ENCODE measurements at places on chromosomes 12 and 14.
A peak's percentile ranks its signal among the peaks of the same experiment; 100 is the strongest.

DNA sequence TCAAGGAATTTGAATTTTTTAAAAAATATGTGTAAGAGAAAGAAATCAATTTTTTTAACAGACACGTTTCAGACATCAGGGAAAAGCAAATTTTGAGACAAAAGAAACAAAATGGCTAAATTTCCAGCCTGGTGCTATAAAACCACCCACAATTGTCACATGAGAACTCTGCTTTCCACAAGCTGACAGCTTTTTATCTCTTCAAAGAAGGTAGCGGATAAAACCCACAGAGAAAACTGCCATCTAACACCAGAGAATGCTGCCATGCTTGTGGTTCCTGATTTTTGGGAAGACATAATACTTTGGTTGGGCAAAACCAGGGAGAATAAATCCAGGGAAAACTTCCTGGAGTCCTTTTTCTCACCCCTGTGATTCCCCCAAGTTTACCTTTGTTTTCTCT, 10.3 kb upstream of the ITPR2 start:
- DNase-seq = no peak

GRCh38 chr12:54654926-54655325, 6.8 kb upstream of the DCD start:
- no peak for DNase-seq

DNA sequence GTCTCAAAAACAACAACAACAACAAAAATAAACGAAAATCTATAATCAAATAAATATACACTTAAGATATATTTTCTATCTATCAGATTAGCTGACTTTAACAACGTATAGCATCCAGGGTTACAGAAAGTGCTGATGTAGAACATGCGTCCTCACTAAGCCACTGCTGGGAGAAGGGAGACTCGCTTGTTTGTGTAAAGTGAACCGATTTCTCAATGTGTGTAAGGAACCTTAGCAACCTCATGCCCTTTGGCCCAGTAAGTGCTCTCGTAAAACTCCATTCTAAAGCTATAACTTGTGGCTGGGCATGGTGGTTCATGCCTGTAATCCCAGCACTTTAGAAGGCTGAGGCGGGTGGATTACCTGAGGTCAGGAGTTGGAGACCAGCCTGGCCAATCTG, 23.8 kb downstream of the NFKBIA start:
- no peak for DNase-seq

DNA sequence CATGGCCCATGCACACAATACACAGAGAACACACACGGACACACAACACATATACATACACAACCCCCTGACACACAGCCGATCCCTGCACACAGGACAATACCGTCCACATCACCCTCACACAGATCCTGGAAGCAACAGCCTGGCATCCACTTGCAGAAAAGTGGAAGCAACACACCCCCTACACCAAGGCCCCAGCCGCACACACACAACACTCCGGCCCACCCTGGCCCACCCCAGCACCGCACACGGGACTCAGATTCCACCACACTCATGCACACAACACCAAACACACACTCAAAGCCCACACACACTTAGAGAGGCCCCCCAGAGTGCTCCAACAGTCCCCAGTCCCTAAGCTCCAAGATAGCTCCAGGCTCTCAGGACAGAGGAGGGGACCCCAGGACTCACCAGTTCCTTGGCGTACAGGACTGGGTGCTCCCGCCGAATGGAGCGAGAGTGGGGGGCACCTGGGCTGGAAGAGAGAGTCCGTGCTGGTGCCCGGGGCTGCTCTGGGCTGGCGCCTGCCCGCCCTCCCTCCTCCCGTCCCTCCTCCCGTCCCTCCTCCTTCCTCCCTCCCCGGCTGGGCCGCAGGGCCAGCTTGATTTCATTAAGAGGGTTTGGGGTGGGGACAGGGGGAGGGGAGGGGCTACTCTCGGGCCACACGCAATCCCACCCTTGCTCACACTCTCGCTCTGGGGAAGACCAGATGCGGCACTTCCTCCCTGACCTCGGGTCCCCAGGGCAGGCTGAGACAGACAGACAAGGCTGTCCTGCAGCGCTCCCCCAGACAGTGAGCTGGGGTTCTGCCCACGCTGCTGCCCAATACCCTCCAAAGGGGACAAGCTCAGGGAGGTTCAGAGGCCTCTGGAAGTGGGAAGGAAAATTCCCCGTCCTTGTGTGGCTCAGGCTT, at the start of gene TMEM119:
TMEM119 (minus strand) TSS at position 526 of the 913 bp plus-strand sequence. CDS start 5,701 bp downstream, outside the sequence.
- no peak for DNase-seq

DNA sequence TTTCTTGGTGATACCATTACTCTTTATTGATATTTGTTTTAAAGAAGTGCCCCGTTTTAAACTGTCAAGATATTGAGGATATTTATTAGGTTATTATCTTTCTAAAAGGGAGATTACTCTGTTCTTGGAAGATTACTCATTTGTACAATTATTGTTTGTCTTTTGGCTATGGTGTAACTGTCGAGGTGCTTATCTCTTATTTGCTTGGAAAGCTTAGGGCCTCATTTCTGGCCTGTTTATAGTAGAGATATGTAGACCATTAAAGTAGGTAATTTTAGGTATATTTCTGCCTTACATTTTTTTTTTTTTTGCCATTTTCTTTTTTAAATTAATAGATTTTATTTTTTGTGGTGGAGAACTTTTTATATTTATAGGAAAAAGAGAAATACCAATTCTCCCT, 74.2 kb downstream of the KTN1 start:
- no peak for DNase-seq

GRCh38 chr14:20044243-20044642, 8.4 kb upstream of the OR4K13 start:
- no peak for DNase-seq

DNA sequence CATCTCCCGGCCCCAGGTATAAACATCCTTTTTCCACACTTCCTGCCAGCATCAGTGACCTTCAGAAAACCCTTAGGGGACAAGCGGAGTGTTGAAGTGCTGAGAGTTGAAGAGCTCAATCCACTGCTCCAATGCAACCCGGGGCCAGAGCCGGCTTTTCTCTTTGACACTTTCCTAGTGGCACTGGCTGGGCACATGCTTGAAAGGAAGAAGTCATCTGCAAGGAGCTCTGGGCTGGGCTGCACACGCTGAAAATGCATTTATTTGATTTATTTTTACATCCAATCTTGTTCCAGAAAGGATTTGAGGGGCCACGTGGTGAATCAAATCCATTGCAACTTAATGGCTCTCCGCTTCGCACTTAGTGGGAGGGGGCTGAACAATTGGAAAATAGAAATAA, 229.0 kb upstream of the DIO3 start:
- no peak for DNase-seq

DNA sequence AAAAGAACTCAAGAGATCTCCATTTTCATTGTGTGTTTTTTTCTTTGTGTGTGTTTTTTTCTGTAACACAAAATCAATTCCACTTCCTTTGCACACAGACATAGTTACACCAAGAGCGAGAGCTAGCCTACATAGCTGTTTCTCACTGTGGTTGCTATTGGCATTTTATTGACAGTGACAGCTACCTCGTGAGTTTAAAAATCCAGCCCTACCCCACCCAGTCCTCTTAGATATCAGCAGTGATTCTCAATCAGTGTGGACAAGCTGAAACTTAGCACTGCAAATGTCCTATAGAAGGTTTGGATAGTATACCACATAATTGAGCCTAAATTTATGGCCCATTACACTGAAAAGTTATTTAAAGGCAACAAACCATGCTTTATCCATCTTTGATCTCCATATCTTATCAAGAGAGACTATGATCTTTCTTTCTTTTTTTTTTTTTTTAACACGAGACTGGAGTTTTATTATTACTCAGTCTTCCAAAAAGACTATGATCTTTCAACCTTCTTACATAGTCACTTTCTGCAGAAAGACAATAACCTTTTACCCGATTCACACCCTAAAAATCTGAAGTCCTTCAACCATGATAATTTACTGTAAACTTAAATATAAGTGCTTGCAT, 46.8 kb downstream of the ATP2B1 start:
- no peak for DNase-seq

GRCh38 chr14:91383439-91383838, 34.2 kb downstream of the CCDC88C start:
- DNase-seq = no peak

GRCh38 chr14:89973234-89973823, 17.6 kb downstream of the TDP1 start:
- peak; percentile 12 for DNase-seq

DNA sequence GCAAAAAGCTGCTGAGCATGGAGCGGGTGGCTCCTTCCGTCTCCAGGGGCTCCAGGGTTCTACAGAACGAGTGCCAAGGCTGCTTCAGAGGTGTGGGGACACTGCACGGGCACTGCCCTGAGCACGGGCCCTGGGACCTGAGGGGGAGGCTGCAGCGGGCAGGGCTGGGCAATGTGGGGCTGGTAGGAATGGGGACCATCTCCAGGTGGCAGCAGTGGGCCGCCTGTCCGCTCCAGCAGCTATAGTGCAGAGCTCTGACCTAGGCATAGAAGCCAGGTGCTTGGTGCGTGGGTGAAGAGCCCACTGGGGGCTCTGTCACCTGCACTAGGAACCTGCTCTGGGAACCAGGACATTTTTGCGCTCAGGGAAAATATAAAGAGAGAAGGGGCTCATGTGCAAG, 22.3 kb downstream of the HDAC7 start:
- DNase-seq = no peak

DNA sequence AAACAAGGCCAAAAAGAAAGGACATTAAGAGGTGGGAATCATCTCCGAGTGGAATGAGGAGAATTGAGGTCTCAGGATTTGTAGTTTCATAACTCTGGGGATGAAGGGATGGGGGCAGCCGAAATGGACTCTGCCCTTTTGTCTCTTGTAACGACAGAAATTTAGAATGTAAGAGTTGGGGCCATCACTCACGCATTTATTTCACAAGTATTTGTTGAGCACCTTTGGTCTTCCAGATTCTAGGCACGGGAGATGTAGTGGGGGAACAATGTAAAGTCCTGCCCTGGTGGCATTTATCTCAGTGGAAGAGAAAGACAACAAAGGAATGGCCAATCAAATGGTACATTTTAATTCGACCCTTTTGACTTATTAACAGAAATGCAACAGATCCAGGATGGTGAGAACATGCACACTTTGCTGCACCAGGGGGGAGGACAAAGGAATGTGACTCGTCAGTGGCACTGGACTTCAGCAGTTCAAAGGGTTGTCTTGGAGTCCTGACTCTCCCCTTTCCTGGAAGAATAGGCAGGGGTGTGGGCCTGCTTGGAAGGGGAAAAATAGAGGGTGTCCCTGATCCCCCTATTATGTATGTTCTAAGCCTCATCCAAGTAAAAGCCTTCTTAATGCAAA, 102.0 kb downstream of the TMEM30B start:
- no peak for DNase-seq

DNA sequence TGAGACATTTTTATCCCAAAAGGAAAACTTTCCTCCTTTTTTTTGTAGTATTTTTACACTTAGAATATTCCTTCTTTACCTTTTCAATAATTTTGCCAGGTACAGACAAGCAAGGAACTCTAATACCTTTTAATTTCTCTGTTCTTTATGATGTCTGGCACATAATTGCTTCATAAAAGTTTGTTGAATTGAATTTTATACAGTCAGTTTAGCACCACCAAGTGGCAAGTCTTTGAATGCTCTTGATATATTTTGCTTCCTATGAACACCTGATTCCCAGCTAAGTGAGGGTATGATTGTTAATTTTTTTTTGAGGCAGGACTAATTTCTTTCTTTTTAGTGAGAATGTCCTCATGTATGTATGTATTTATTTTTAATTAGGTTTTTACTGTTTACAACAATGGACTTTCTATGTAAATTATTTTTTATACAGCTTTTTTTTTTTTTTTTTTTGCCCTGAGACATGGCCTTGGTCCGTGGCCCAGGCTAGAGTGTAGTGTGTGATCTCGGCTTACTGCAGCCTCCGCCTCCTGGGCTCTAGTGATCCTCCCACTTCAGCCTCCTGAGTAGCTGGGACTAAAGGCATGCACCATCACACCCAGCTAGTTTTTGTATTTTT, 6.9 kb downstream of the TBC1D15 start:
- no peak for DNase-seq

- DNase-seq = no peak
These were observed 115.7 kb downstream of the RASSF9 start for GRCh38 chr12:85720308-85721033.

DNA sequence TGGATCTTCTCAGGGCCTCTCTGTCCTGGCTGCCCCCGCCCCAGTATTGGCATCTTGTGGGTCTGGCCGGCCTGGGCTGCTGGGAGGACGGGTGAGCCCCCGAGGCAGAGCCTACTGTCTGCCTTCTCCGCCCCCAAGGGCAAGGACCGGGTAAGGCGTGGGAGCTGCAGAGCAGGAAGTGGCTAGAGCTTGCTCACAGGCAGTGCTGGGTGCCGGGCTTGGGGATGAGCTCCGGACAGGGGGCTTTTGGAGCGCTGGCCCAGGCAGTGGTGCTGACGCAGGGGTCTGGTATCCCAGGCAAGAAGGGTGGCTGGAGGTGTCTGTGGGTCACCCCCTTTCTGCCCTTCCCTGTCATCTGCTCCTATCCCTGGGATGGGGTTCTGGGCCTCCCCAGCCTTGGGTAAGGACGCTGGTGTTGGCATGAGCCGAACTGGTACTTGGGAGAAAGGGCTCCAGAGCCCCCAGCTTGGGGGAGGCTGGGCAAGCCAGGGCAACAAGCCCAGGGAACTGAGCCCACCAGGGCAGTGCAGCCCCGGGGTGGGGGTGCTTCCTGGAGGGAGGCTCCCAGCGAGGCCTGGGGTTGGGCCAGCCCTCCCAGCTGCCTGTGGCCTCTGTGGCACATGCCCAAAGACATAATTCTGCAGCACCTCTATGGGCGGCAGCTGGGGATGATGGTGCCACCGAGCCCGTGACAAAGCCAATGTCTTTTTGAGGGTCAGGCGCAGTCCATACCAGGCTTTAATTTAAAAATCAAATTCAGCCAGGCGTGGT, 126.3 kb downstream of the KIF26A start:
- no peak for DNase-seq

DNA sequence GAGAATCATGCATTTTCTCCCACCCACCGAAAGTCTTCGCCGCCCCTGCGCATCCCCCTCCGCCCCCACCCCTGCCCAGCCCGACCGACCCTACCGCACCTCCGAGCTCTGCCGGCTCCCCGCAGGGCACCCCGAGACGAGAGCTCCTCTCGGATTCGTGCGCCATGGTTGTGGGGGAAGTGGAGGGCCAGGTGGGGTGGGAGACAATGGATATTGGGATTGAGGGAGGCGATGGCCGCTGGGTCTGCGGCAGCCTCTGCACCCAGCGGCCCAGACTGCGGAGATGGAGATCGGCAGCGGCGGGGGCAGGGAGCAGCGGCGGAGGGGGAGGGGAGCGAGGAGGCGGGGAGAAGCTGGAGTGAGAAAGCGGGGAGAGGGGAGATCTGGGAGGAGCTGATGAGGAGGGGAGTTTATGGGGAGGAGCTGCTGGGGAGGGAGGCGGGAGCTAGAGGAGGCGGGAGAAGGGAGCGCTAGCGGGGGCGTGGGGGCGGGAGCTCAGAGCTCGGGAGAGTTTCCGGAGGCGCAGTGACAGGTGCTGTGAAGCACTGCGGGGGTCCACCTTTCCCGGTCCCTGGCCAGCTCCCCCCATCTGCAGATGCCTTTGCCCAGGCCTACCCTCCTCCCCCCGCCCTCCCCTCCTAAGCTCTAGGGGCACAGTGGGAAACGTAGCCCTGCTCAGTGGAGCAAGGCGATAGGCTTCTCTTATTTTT, at the start of gene SALL2:
SALL2 (minus strand) TSS at position 385 of the 710 bp plus-strand sequence; CDS start at position 166, 219 bp downstream.
- peak; percentile 17 for DNase-seq

- DNase-seq = no peak
These were observed 63.5 kb downstream of the LLPH start for GRCh38 chr12:66066929-66067523.

- no peak for DNase-seq
These were observed 2.0 kb downstream of the RFLNA start for GRCh38 chr12:124296916-124297351.

- DNase-seq = no peak
These were observed 31.3 kb downstream of the ABCD2 start for GRCh38 chr12:39588348-39588747.

- DNase-seq = no peak
These were observed 38.2 kb downstream of the SLC38A4 start for GRCh38 chr12:46787496-46788055.

GRCh38 chr14:95320078-95320895, 579 bp upstream of the CLMN start:
- DNase-seq = no peak

Data from brain pericyte (primary cell).